ENCODE measurements at places on chromosomes 11 and 22. TPM values are rescaled to one million over a fixed set of nuclear protein-coding genes. Genes with fewer than 3 reads are reported as not detected.

DNA sequence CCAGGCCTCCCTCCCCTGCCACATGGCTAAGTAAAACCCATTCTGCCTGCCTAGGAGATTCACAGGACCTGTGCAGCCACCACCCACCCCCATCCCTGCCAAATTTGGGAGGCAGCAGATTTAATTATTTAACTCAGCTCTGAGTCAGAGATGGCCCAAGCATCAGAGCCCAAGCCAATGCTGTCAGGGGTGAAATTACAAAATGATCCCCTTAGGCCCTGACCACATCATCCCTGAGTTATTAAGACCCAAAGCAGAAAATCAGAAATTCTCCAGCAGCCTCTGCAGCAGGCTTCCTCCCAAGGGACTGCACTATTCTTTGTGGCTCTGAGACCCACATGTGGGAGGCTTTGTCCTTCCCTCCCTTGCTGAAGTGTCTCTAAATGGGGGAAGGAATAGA, 52.8 kb upstream of the RRAS2 start:
- DNase-seq = no peak

DNA sequence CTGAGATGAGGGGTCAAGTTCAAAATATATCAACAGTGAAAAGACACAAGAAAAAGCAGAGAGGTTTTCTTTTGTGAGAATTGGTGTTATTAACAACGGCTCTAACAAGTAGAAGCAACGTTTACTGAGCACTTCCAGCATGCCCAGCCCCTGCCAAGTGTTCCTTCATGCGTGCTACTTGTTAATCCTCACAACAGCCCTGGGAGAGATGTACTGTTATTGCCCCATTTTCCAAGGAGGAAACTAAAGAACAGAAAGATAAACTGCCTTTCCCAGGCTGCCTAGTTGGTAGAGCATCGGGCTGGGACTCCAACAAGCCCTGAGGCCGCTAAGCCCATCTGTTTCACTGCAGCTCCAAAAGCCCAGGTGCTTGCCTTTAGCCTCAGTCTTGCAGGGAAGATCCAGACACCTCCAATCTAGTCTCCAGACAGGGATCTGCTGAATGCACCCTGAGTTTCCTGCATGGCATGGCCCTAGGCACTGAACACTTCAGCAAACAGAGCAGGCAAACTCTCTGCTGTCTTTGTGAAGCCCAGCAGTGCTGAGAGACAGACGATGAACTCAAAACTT, 25.5 kb downstream of the SPATA19 start:
- no peak for DNase-seq

- peak; percentile 26 for DNase-seq
These were observed 29.4 kb downstream of the AMBRA1 start for GRCh38 chr11:46564459-46564858.

GRCh38 chr11:65298131-65298535, 16.5 kb upstream of the CDC42EP2 start:
- peak; percentile 63 for DNase-seq

DNA sequence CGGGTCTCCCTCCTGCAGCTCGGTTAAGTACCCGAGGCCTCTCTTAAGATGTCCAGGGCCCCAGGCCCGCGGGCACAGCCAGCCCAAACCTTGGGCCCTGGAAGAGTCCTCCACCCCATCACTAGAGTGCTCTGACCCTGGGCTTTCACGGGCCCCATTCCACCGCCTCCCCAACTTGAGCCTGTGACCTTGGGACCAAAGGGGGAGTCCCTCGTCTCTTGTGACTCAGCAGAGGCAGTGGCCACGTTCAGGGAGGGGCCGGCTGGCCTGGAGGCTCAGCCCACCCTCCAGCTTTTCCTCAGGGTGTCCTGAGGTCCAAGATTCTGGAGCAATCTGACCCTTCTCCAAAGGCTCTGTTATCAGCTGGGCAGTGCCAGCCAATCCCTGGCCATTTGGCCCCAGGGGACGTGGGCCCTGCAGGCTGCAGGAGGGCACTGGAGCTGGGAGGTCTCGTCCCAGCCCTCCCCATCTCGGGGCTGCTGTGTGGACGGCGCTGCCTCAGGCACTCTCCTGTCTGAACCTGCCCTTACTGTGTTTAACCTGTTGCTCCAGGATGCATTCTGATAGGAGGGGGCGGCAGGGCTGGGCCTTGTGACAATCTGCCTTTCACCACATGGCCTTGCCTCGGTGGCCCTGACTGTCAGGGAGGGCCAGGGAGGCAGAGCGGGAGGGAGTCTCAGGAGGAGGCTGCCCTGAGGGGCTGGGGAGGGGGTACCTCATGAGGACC, 25.0 kb downstream of the FADS3 start:
- DNase-seq = no peak

DNA sequence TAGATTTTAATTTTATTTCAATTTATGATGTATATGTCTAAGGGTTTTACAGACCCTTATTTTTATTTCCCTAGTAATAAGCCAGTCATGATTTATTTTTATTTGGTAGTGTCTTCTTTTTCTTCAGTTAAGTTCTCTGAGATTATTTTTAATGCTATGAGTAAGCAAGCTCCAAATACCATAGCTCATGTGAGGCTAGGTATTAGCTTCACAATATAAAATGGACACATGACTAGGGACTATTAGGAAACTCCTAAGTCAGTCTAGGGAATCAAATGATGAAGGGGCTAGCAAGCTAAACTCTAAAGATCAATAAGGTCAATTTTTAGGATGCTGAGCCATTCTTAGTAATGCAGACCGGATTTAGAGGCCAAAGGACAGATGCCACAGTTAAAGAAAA, 45.9 kb downstream of the CKAP5 start:
- DNase-seq = no peak

DNA sequence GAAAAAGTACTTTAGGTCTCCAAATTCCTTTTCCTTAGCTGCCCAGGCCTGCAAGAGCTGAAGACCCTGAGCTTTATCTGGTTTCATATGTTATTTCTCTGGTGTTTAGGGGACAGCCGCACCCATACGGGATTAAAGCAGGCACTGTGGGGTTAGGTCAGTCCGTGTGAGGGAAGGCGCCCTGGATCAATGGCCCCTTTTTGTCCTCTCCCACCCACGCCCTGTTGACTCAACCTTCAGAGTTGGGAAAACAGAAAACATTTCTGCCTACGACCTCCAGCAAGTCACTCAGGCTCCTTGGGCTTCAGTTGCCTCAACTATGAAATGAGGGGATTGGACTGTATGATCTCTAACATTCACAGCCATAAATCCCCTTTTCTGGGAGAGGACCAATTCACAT, 55.2 kb upstream of the BARX2 start:
- DNase-seq = no peak

Gene ADSL
- total RNA-seq = 122 TPM

Gene SCUBE2
- 0.99 TPM for total RNA-seq
